ENCODE measurements at places on chromosomes 12 and 14.
A peak's percentile ranks its signal among the peaks of the same experiment; 100 is the strongest.

- no peak for DNase-seq
These were observed 81.5 kb downstream of the LGR5 start for GRCh38 chr12:71521125-71521524.

- no peak for DNase-seq
These were observed 51.0 kb downstream of the MAGOHB start for GRCh38 chr12:10562306-10562933.

- DNase-seq: no peak
These were observed 14.3 kb downstream of the PGF start for GRCh38 chr14:74940956-74941565.

DNA sequence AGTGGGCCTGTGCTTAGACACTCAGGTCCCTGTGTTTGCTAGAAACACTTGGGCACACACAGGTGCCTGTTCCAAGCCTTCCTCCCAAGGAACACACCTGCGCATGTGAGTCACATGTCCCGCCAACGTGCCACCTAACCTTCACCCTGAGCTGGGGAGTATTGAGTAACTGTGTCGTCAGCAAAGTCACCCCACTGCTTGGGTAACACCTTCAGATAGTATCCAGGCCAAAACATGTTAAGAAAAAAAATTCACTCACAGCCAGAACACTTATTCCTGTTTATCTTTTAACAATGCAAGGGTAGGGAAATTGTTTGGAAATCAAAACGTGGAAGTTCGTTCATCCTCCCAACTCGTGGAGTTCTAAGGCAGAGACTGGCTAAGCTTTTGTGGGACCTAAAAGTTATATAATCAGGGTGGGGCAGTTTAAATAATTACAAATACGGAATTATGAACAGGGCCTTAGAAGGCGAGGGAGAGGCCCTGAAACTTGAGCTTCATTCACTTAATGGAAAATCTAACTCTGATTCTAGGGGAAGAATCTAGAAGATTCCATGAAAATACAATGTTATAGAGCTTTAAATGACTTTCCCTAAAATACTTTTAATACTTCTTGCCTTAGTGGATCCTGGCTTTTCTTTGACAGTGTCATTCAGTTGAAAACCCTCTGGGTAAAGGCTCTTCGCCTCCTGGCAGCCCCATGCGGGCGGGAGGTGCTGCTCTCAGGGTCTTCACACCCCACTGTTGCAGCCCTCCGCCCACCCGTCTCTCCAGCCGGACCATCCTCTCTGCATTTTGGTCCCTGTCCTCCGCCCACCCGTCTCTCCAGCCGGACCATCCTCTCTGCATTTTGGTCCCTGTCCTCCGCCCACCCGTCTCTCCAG is 30.3 kb upstream of the ADIPOR2 start:
- DNase-seq: peak; percentile 11

DNA sequence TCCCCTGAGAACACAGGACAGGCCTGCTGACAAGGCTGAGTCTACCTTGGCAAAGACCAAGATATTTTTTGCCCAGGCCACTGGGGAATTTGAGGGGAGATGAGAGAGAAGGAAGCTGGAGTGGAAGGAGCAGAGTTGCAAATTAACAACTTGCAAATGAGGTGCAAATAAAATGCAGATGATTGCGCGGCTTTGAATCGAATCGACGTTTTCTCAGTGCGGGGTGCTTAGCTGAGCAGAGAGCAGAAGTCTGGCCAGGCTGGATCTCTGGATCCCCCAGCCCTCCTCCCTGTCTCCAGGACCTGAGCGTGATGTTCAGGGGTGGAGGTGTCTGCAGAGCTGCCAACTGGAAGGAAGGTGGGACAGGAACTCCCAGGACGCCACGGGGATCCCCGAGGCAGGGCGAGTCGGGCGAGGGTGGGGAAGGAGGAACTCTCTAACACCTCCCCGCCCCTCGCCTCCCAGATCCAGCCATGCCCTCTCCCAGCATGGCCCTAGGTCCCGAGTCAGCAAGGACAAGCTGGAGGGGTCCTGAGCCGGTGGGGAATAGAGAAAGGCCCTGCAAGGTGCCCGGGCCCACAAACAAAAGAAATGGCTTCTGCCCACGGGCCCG is 527 bp upstream of the CARMIL3 start:
- no peak for DNase-seq

Data from stimulated activated CD4-positive, alpha-beta T cell treated with anti-CD3 and anti-CD28 coated beads, Interleukin-15, amount 100 ng/mL, for 1 hour (primary cell).